ENCODE measurements at places on chromosomes 13 and 19.

GRCh38 chr19:53015730-53016129 is 2.0 kb downstream of the ERVV-1 start:
- no peak for DNase-seq

DNA sequence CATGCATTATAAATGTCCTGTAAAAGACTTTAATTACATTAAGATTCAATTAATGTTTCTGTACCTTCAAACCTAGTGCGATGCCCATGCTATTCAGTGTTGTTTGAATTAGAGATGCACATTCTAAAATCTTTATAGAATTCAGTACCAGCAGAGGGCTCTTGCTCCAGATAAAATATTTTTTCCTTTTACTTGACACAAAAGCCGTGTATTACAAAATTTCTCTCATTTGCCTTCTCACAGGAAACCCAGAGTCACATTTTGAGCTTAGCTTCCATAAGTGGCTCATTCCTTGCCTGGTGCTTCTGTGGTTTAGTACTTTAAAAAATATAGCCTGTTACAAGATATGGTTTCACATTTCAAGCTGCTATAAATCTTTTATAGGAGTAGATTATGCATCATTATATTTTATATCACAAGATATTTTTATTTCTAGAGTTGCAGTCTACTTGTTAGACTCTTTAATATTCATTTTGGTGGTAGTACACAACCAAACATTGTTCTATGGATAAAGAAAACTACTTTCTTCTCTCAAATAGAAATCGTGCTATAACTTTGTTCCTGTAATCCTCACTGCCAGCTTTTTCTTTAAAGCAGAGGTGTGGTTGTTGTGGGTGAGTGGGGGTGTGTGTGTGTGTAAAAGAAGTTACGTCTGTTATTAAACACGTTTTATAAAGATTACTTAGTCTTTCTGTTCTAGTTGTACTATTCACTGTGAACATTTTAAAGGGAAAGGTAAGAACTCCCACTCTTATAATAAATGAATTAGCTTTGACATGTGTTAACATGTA is 101.4 kb downstream of the RNF17 start:
- DNase-seq = no peak

- no peak for DNase-seq
Observed at GRCh38 chr13:45903051-45903813, 51.7 kb upstream of the SIAH3 start.

GRCh38 chr19:10870501-10870954 is 825 bp upstream of the CARM1 start:
- no peak for DNase-seq

DNA sequence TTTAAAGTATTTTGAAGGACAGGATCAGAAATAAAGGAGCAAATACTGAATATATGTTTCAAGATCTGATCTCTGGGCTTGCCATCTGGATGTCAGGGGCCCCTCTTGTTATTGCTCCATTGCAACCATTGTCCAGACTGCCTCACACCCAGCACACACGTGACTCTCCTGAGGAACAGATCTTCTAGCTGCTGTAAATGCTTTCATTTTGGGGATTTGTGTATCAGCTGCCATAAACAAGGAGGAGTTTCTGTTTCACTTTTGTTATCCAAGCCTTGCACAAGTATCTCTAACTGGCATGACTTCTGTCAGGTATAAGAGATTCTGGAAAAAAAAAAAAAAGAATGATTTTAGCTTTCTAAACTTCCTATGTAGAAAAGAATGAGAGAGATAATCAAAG is 1624.1 kb upstream of the PRR20A start:
- no peak for DNase-seq

- no peak for DNase-seq
Observed at GRCh38 chr13:43761616-43762315, 25.0 kb downstream of the ENOX1 start.

- no peak for DNase-seq
Observed at GRCh38 chr13:52846567-52847321, 1.7 kb downstream of the PCDH8 start.

- no peak for DNase-seq
Observed at GRCh38 chr19:14418856-14419105, 360 bp downstream of the DDX39A start.

DNA sequence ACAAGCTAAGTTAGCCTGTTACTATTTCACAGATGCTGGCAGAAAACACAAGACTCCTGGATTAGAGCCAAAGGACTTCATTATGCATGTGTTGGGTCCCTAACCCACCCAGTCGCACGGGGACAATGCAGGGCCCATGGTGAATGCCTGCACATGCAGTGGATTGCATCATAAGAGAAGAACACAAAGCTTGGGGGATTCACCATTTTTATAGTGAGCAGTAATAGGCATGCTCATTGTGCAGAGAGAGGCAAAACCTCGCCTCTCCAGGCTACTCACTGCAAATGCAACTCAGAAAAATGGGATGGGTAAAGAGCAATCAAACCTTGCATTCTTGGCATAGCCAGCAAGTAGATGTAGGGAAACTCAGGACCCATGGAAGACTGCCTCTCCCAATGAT is 115.8 kb downstream of the DIAPH3 start:
- no peak for DNase-seq

- peak; percentile 54 for DNase-seq
Observed at GRCh38 chr19:41795031-41795461, 1.3 kb upstream of the CEACAM3 start.

GRCh38 chr19:6211632-6212402 is 68.0 kb downstream of the MLLT1 start:
- no peak for DNase-seq

DNA sequence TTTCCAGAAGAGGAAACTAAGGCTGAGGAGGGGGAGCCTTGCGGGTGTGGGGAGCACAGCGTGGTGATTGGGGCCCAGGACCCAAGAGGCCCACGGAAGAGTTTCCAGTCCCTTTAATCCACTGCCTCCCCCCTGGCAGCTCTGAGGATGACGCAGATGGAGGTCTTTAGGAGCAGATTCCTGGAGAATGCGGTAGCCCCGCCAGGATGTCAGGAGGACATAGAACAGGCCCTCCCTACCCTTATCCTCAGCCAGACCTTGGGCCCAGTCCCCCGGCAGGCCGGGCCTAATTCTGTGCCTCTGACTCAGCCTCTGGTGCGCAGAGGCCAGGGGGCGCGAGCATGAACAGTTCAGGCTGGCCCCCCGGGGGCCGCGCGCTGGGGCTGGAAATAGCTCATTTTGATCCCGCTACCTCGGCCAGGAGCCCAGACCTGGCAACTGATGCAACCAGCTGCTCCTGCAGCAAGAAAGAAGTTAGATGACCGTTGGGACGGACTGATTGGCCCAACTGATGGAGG is 461 bp upstream of the HSPB6 start:
- DNase-seq = peak; percentile 63

GRCh38 chr19:51096473-51097165 is 11.6 kb downstream of the CTU1 start:
- DNase-seq = no peak

- DNase-seq = peak; percentile 48
Observed at GRCh38 chr13:57631596-57632275, at the start of gene PCDH17. PCDH17 (plus strand) TSS chr13:57631744; CDS start chr13:57632547, 803 bp downstream.

GRCh38 chr19:18161636-18162002 is 8.7 kb downstream of the PIK3R2 start:
- no peak for DNase-seq

Measured in NCI-H1092 (cell line).